Thoracic aorta endothelial cell (primary cell): ENCODE measurements at places on chromosomes 2 and 18. TPM values are rescaled to one million over a fixed set of nuclear protein-coding genes. Genes with fewer than 3 reads are reported as not detected.

The SPATA3 gene
- not detected in 2 replicates for total RNA-seq

The BBS5 gene
- 5.1 and 6.3 TPM in 2 replicates for total RNA-seq

The MYCN gene
- total RNA-seq: 1.2 and 3.2 TPM in 2 replicates

The DLGAP1 gene
- total RNA-seq: 0.27 and 2.2 TPM in 2 replicates

The SLC9A4 gene
- not detected in 2 replicates for total RNA-seq

The C2orf78 gene
- total RNA-seq: not detected in 2 replicates

The SP9 gene
- not detected in 2 replicates for total RNA-seq

The SP140 gene
- total RNA-seq: 0.66 TPM in 1 of 2 replicates, not detected in the other

The KCNG3 gene
- total RNA-seq: under 0.01 TPM in 1 of 2 replicates, not detected in the other

The ACMSD gene
- not detected in 2 replicates for total RNA-seq

The FAM110C gene
- total RNA-seq: not detected in 2 replicates

The DOK6 gene
- total RNA-seq: not detected in 2 replicates

The SERPINB13 gene
- total RNA-seq: 0.13 TPM in 1 of 2 replicates, not detected in the other

The SAG gene
- not detected in 2 replicates for total RNA-seq

The PDCD1 gene
- not detected in 2 replicates for total RNA-seq

The PIAS2 gene
- 34.3 and 36.9 TPM in 2 replicates for total RNA-seq

The OTOS gene
- total RNA-seq: not detected in 2 replicates

The GRP gene
- total RNA-seq: not detected in 2 replicates

The GRB14 gene
- total RNA-seq: 10.0 and 19.8 TPM in 2 replicates

The ZC3H8 gene
- 28.6 and 35.4 TPM in 2 replicates for total RNA-seq

The MOGAT1 gene
- not detected in 2 replicates for total RNA-seq

The RESP18 gene
- not detected in 2 replicates for total RNA-seq

The SLC16A14 gene
- 0.13 and 0.93 TPM in 2 replicates for total RNA-seq

The CRACDL gene
- total RNA-seq: 4.1 and 12.2 TPM in 2 replicates

The ABCG8 gene
- total RNA-seq: not detected in 2 replicates

The ECEL1 gene
- under 0.01 TPM in 1 of 2 replicates, not detected in the other for total RNA-seq

The CHRNG gene
- total RNA-seq: not detected in 2 replicates

The HOXD12 gene
- total RNA-seq: not detected in 2 replicates

The CPLX4 gene
- total RNA-seq: not detected in 2 replicates

The ARHGAP25 gene
- total RNA-seq: 0.93 and 3.0 TPM in 2 replicates

The CDK15 gene
- not detected in 2 replicates for total RNA-seq

The CYS1 gene
- 0.07 TPM in 1 of 2 replicates, not detected in the other for total RNA-seq

The TTN gene
- 1.9 and 3.2 TPM in 2 replicates for total RNA-seq

The LONRF2 gene
- under 0.01 TPM in 1 of 2 replicates, not detected in the other for total RNA-seq

The LYG2 gene
- total RNA-seq: not detected in 2 replicates

The PARD6G gene
- total RNA-seq: 1.3 and 1.6 TPM in 2 replicates

The KLHL41 gene
- total RNA-seq: 0.29 and 0.40 TPM in 2 replicates

The PLCD4 gene
- total RNA-seq: 0.79 and 2.3 TPM in 2 replicates

The CCBE1 gene
- total RNA-seq: 1.0 and 2.5 TPM in 2 replicates

The ABCG5 gene
- not detected in 2 replicates for total RNA-seq

The NYAP2 gene
- total RNA-seq: not detected in 2 replicates

The EDAR gene
- not detected in 2 replicates for total RNA-seq
